Activated T-helper 1 cell treated with Interleukin-2 at 50 U/mL for 16 hours (primary cell): ENCODE measurements at places on chromosomes 6 and 20.

- no peak for DNase-seq
These were observed 181.2 kb downstream of the FOXA2 start for GRCh38 chr20:22403022-22403631.

DNA sequence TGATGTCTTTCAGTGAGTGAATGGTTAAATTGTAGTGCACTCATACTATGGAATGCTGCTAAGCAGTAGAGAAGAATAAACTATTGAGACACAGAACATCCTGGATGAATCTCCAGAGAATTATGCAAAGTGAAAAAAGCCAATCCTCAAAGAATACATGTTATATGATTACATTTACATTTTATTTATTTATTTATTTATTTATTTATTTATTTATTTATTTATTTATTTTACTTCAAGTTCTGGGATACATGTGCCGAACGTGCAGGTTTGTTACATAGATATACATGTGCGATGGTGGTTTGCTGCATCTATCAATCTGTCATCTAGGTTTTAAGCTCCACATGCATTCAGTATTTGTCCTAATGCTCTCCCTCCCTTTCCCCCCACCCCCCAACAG lies 175.8 kb upstream of the VGLL2 start:
- no peak for DNase-seq

DNA sequence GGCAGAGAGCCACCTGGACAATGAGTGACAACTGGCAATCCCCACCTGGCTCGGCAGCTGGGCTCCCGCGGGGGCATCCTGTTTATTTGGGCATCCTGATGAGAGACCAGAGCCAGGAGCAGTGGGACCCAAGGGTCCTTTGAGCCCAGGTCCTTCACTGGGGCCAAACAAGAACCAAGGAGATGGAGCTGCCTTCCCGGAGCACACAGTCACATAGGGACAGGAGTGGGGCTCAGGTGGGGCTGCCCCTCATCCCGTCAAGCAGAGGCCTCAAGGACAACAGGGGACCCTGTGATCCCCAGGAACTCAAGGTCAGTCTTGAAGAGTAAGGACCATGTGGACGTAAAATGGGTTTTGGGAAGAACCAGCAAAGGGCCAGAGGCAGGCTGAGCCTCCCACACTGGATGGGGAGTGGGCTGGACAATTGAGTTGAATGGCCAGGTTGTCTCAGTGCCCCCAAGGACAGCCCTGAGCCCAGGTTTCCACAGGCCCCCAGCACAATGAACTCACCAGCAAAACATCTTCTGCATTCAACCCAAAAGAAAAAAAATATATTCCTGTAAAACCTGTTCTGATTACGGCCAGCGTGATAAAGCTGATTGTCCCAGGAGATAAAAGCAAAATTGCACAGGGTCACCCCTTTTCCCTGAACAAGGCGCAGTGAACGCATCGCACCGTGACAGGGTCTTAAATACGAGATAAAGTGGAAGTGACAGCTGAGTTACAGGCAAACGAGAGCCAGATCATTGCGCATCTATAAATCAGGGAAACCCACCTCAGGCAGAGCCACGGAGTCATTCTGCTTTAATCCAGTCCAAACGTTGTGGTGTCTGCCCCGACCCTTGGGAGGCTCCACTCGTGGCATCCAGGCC lies 86.2 kb downstream of the ANKRD60 start:
- no peak for DNase-seq

GRCh38 chr20:3222635-3223600 lies 13.6 kb downstream of the ITPA start:
- DNase-seq = no peak

DNA sequence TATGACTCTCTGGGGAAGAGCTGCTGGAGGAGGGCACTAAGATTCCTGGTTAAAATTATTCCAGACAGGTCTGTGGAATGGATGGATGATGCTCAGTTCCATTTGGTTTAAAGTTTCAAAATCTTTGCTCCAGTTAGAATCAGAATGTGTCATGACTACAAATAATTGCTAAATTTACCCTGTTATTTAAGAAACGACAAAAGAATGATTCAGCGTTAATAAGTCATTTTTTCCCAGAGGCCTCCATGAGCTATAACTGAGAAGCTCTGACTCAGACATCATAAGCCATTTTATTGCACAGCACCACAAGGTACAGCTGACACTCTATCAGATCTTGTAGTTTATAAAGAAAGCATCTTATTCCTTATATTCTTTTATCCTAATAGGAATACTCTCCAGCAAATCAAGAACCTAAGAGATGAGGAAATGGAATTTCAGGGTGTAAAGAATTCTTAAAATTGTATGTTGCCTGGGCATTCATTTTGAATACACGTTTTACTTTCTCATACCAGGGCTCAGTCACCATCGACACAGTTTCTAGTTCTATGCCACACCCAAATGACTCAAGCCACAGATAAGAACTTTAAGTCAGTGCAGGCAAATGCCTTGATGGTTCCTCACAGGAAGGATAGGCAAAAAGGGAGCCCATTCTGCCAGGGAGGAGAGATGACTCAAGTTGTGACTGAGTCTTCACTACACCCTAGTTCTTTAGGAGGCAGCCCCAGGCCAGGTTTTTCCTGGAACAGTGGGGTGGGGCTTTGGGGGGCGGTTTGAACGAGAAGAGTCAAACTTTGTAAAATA lies 636.0 kb downstream of the MMUT start:
- DNase-seq = no peak

DNA sequence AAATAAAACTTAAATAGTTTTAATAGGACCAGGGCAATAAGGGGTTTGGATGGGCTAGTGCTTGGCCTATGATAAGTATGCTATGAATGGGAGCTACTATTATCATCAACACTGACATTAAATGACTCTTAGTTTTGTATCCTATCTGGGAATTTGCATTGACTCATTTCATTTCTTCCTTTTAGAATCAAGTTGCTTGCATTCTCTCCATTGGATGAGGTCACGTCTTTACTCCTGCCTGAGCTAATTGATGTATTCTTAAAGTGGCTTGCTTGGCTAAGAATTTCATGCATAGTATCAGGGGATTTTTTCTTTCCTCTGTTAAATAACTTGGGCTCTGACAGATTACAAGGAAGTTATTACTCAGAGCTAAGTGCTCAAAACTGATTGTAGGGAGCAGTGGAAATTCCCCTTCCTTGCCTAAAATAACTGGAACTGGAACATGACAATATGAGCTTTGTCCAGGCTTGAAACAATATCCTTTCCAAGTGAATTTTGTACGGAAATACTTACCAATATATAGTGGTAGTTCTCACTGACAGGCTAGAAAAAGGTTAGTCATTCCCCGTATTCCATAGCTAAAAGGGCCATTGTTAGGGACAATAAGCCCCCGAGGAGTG lies 169.9 kb downstream of the BCAS1 start:
- no peak for DNase-seq

DNA sequence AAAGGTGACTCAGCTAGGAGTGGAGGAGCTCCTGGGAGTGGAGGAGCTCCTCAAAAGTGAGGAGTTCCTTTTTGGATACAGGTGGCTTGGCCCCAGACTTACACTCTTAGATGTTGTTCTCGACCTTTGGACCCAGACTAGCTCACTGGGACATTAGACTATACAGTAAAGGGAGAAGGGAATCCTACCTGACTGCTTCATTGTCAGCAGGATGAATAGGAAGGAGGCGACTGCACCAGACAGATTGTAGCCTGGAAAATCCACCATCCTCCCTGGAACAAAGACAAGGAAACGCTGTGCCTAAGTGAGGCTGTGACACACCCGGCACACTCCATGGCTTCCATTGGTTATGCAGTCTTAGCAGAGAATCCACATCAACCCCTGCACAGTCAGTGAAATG lies at the start of gene BTNL2:
Gene BTNL2, minus strand, starts transcription at position 325 of the 400 bp plus-strand sequence. Its CDS starts 58 bp downstream, at position 267.
- no peak for DNase-seq

DNA sequence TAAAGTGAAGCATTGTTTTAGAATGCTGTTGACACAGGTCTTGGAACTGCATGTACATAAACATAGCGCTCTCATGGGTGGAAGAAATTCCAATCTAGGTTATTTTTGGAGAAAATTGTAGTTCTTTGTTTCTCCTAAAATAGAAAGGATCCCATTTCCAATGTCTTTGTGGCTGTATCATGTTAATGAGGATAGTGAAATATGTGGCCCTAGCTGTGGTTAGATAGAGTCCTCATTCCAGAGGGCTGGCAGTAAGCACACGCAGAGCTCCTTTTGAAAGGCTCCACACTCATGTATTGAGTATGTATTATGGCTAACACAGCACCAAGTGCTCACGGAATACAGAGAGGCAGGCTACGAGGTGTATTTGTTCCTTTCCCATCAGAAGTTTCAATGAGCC lies 60.9 kb downstream of the SNRNP48 start:
- DNase-seq = no peak

GRCh38 chr20:3630429-3630828 lies 32.8 kb downstream of the GFRA4 start:
- no peak for DNase-seq

DNA sequence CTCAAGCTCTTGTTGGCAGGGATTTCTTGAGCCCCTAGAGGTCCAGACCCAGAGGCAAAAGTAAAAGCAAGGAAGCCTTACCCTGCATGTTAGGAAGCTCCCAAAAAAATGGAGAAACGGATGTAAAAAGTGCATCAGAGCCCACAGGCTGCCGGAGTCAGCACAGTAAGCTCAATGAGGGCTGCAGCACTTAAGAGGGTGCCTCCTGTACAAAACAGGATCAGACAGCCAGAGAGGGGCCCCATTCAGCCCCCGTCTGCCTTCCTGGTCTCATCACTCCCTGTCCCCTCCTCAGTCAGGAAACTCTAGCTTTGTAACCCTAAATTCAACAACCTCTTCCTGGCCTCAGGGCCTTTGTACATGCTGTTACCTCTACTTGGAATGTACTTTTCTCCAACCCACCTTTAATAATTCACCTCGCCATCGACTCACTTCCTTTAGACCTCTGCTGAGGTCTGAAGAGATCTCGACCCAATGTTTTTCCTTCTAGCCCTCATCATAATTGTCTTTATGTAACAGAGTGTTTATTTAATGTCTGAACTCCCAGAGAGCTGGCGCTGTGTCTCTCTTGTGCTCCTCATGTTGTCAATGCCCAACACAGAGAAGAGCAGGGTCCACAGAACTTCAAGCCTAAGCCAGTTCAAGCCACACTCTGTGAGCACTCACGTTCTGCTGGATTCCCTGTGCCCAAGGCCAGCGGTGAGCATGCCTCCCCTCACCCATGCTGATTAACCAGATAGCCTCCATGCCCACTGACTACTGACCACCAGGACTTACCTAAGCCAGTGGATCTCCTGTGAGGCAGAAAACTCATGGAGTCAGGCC lies 2.8 kb upstream of the PLCG1 start:
- no peak for DNase-seq

DNA sequence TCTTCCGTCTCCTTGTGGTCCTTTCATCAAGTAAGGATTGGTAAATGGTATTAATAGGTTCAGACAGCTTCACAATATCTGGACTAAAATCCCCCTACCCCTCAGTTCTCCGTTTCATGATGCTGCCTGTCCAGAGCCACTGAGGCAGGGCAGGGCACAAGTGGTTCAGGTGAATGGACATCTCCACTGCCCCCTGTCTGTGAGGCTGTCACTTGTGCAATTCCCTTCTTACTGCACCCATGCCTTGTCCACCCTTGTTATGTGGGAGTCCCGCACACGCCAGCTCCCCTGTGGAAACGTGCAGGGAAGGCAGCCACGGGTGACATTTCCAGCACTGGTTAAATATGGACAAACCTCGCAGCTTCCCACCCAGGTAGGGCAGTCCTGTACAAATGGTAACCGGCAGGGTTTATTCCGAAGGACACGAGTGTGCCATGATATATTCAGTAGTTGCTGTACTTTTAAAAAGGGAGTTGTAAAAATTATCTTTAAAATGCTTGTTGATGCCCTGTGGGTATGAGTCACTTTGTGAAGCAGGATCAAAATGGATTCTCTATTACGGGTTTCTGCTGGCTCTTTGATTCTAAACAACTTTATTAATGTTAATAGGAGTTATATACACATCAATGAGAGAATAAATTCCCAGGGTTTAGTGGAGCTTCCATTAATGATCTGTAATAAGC lies 73.5 kb downstream of the FYN start:
- no peak for DNase-seq

DNA sequence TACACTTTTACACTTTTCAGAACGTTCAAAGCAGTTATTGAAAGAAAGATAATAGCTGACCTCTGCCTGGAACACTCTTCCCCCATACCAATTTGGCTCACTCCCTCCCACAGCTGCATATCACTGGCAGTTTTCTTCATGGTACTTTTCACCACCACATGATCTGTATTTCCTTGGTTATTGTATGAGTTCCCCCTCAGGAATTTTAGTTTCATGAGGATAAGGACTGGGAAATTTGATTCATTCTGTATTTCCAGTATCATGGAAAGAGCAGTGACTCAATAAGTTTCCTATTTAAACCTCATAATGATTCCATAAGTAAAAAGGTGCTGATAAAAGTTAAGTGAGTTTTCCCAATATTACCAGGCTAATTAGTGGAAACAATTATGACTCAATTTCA lies 16.0 kb downstream of the HTR1B start:
- no peak for DNase-seq

- no peak for DNase-seq
These were observed 131.1 kb downstream of the OLIG3 start for GRCh38 chr6:137362878-137363804.

DNA sequence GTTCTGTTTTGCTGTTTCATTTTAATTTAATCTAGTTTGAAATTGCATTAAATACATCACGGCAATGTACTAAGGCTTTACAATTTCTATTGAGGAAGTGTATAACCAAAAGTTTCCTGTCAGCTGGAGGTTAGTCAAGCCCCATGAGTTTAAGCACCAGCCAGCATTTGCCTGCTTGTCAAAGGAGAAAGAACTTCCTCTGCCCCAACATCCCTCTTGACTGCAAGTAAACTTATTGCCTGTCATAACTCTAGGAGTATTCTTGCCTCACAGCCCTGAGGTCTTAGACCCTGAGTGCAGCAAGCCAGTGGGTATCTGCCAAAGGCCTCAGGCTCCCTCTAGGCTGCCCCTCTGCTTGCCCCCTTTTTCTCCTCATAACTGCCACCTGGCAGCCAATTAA lies 106.7 kb upstream of the INSM1 start:
- no peak for DNase-seq

DNA sequence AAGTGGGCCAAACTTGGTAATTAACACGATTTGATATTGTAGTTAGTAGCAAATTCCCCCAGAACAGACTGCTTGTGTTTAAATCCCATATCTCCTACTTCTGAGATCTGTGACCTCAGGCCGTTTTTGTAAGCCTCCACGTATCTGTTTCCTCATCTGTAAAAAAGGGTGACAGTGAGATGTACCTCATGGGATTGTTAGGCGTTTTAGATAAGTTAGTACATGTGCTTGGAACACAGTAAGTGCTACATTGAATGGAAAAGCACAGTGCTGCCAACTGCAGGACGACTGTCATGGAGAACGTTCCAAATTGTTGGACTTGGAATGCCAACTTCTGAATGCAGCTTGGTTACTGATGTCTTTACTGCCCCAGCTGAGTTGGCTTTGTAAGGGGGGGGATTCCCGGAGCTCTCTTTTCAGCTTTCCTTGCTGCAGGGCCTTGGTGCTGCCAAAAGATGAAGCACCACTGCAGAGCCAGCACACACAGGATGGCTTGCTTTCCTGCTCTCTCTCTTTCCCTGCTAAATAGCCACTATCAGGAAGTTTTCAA lies 108.6 kb downstream of the OPN5 start:
- no peak for DNase-seq

DNA sequence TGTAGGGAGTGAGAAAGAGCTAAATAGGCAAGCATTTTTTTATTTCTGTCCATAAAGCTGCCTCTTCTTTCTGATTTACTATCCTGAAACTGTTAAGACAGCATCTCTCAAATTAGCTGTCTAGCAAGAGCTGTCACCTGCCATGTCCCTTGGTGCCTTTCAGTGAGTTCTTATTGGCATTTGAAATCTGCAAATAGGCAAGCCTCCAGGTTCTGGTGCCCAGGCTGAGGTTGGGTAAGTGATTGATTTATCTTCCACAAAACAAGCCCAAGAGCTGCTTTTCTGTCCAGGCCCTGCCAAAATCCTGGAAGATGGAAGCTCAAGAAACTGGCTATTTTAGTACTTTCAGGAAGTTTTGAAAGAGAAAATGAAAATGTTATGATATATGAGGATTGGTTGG lies 22.4 kb downstream of the MANEA start:
- DNase-seq = no peak
